Small intestine (tissue), 16 donors: ENCODE measurements at places on chromosomes 3 and 15. TPM values are rescaled to one million over a fixed set of nuclear protein-coding genes. Genes with fewer than 3 reads are reported as not detected.

Gene TMEM207
- polyA plus RNA-seq = not detected

- peak; percentile 24 for DNase-seq
Observed at GRCh38 chr3:50675179-50676030, 678 bp downstream of the DOCK3 start.

DNA sequence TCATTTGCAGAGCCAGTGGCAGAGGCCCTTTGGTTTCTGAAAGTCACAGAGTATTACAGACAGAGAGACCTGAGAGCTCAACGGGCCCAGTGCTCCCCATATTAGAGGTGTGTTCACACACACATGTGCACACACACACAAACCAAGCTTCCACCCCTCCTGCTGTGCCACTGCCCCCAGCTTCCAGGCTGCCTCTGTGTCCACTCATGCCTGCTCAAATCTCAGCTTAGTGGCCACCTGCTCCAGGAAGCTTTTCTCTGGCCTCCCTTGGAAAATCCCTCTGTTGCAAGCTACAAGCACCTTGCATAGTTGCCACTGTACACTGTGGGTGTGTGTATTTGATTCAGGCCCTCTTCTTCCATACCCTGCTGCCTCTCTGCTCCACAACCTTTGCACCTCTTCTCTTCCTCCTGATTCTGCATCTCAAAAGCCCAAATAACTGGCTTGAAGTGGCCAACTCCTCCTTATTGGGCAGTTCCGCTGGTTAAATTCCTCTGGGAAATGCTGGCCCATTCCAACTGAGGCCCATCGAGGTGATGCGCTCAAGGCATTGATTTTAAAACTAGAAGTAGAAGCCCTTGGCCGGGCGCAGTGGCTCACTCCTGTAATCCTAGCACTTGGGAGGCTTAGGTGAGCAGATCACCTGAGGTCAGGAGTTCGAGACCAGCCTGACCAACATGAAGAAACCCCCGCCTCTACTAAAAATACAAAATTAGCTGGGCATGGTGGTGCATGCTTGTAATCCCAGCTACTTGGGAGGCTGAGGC is 23.0 kb downstream of the MESD start:
- no peak for DNase-seq

DNA sequence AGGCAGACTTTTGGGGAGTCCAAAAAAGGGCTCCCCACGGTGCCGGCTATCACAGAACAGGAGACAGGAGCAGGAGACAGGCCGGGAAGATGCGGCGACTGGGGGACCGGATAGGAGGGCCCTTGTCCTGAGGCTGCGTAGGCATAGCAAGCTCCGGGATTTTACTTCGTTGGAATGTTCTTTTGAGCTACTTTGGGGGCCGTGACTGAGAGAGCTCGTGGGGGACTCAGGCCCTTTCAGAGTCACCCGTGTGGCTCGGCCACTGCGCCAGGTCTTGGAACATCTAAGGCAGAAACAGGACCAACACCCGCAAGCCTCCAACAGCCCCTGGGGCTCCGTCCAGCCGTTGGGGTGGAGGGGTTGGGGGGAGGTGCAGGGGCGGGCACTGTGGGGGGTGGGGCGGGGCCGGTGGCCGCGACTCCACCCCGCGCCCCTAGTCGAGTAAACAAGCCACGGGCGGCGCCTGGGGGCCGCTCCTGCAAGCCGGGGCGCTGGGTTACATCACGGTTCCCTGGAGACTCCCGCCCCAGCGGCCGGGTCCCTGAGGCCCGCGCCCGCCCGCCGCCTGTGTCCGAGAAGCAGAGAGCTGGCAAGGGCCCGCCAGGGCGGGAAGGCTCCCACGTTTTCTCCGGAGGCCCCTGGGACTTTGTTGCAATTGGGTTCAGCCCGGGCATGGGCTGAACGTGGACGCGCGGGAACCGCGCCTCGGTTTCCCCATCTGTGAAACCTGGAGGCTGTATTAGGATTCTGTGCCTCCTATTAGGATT is 23.3 kb upstream of the C15orf39 start:
- DNase-seq = peak; percentile 70

GRCh38 chr15:55632434-55632833 is 44.3 kb upstream of the PYGO1 start:
- no peak for DNase-seq

DNA sequence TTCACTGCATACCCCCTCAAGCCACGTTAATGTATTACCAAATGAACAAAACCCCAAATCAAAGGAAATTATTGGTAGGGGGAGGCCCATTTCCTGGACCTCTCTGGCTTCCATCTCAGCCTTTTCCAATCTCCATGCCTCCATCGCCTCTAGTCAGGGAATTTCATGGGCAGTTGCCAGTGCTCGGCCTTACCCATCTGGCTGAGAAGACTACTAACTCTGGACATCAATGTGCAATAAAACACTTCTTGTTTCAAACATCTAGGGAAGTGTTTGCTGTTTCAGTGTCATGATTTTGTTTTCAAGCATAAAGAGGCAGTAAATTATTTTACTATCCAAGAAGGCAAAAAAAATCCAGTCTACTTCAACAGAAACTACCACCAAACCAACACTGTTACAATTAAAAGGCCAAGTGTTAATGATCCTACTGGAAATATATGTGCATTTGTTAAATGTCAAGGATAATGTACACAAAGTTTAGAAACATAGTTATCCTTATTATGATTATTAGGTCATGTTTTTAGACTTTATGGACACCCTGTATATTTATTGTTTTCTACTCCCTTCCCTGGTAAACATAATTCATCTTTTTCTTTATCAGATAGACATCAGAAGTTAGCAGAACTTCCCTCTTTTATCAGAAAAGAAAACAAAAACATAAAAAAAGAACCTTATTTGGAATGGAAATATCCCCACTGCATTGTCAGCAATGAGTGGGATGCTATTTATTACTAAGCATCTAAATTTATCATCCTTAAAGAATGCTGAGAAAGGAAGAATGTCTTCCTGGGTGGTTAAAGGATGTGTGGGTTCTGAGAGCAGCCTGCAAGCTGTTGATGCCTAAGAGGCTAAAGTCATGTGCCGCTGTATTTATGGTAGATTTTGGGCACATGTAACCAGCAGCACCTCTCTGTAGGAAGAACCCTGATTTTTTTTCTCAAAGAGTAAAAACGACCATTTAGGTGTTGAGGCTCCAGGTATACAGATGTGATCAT is 15.2 kb downstream of the LDHAL6B start:
- DNase-seq = no peak

DNA sequence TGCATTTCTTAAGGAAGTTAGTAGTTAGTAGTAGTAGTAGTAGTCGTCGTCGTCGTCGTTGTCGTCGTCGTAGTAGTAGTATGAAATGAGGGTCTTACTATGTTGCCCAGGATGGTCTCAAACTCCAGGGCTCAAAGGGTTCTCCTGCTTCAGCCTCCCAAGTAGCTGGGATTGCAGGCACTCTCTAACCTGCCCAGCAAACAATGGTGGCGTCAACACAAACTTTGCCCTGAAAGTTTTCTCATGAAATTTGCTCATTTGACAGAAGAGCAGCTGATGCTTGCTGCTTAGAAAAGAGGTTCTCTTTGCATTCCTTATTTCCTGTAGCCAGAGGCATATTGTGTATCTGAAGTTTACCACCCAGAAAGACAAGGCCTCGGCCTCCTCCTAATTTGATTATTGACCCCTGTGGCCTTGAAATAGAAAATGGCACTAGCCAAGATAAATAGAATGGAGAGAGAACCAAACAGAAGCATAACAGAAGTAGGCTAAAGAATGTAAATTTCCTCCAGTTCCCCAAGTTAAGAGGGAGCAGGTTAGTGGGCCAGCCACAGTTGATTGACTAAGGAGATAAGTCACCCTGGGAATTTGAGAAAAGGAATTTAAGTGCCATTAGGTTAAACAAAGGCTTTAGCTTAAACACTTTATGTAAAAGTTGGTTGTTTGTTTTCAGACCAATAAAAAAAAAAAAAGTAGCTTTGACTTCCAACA is 166.2 kb upstream of the ROBO2 start:
- no peak for DNase-seq

DNA sequence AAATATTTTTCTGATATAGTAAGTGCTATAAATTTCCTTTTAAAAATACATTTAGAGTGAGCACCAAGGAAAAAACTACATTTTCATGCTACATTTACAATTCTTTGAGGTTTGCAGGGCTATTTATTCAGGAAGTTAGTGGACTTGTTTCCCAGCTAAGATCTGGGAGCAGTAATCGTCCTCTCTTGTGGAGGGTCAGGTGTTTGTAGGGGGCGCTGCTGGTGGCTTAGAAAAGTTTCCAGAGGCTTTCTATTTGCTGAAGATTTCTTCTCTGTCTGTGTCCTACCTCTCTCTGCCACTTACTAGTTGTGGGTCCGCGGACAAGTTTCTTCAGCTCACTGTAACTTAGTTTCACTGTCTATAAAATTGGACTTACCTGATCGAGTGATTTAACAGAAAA is 163.9 kb downstream of the PEX5L start:
- DNase-seq = no peak

Gene AGTR1
- 1.1 TPM for polyA plus RNA-seq

Gene ZNF385D
- polyA plus RNA-seq = 0.87 TPM

DNA sequence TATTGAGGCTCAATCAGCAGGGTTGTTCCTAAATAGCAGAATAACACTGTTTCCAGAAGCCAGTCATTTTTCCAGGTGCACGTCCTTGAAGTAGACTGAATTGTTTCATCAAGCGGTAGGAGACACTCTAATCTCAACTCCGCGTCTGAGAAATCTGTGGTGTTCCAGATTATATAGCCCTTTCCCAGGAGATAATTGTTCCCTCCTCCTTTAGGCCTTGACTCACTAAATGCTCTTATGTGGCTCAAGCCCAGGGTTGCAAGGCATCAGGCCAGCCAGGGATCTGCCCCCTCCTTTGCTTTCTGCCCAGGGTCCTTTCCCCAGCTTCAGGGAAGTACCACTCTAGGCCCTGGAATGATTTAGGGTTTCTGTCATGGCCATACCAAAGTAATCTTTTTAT is 5.7 kb upstream of the HLTF start:
- no peak for DNase-seq

DNA sequence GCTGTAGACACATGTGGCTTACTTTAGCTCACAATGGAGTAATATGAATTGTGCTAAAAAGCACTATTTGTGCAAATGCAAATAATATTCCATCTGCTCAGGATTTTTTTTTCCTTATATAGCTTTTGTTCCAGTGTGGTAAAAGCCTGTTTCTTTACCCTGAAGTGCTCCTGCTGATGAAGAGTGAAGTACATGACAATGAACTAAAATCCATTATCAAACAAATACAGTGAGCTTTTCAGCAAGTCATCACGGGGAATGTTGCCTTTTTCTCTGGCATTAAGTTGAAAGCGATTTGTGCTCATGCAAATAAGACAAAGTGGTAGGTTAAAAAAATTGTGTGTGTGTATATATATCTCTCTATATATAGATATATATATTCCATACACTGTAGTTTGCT is 28.6 kb upstream of the CCDC39 start:
- no peak for DNase-seq

- no peak for DNase-seq
Observed at GRCh38 chr3:167502401-167502800, 28.6 kb upstream of the SERPINI2 start.

DNA sequence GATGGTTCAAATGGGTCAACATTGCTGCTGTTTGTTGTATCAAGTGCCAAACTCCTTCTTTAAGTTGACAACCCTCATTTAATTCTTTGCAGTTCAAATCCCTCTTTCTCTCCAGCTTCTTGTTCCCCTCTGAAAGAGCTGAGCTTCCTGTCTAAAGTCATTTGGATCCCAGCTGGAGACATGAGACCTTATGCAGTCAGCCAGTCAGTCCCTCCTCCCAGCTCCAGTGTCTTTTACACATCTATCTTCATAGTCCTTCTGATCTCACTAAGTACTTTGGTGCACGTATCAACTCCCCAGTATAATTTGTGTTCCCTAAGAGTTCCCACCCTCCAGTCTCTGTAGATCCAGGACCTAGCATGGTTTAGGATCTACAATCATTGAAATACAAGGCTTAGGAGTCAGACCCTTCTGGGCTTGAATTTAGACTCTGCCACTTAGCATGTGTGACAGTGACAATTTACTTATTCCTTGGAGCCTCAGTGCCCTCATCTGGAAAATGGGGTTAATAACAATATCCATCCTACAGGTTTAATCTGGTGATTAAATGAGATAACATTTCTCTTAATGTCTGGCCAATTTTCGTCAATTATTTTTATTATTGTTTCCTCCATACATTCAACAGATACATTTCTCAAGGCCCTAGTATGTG is 102.8 kb upstream of the SEMA6D start:
- no peak for DNase-seq

DNA sequence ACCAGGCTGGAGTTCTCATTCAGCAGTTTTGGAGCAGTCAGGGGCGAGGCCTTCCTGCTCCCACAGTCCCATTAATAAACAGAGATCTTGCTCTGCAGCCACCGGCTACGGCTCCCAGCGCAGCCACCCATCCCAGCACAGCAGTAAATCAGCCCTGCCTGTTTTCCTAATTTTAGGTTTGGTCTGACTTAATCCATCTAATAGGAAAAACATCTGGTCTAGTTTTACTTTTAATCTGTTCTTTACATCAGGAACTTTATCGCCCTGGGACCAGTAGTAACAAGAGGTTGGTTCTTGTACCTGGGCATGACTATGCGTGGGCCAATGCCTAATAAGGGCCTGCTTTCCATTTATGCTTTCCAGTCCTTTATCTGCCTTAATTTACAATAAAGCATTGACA is 264.0 kb upstream of the DPH6 start:
- no peak for DNase-seq

- DNase-seq = peak; percentile 19
Observed at GRCh38 chr15:23467110-23467600, 20.1 kb upstream of the GOLGA6L2 start.

Gene ISLR2
- polyA plus RNA-seq = 0.54 TPM

DNA sequence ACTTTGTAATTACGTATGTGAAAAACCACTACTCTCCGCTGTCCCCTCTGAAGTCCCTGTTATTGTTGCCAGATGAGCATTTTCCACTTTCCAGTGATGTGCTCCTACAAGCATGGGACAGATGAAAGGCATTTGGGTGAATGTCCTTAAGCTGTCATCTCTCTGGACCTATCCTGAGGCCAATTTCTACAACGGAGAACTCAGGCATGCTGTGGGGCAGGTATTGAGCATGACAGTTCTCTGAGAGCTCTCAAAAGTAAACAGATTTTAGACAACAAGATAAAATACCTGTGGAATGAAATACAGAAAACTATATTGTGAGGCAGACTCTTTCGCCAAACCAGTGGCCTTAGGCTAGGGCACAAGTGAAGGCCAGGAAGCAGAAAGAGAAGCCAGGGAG is 656.5 kb upstream of the NR2F2 start:
- DNase-seq = no peak
